ENCODE measurements at places on chromosomes 7 and 10.
A peak's percentile ranks its signal among the peaks of the same experiment; 100 is the strongest.

- no peak for DNase-seq
Observed at GRCh38 chr7:158406801-158407200, 180.8 kb downstream of the PTPRN2 start.

GRCh38 chr7:97025983-97026714, 1.5 kb upstream of the DLX5 start:
- DNase-seq: no peak

DNA sequence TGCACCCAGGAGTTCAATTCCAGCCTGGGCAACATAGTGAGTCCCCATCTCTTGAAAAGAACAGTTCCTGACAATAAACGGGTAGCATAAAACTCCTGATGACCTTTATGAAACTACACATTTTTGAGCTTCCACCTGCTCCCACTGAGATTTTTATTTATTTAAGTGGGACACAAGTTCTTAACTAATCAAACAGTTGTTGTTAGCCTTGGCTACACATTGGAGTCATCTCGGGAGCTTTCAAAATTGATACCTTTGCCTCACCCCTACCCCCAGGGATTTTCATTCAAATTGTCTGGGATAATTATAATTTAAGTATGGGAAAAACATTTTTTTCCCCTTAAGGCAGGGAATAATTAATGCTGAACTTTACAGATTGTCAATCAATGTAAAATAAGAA, 39.3 kb downstream of the MALSU1 start:
- no peak for DNase-seq

DNA sequence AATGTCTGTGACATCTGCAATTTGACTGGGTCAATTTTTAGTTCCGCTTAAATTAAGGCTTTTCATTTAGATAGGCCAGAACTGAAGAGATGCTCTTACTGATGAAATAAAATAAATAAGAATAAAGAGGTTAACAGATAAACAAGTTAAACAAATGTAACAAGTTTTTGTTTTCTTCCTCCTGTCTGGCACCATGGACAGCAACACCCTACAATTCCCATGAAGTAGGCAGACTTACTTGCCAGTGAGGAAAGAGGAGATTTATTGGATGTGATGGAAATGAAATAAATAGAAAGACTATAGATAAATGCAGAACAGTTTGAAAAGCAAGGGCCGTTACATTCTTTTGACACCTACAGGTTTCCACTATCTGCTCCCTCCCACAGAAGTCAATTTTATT, 118.5 kb downstream of the AMPH start:
- no peak for DNase-seq

DNA sequence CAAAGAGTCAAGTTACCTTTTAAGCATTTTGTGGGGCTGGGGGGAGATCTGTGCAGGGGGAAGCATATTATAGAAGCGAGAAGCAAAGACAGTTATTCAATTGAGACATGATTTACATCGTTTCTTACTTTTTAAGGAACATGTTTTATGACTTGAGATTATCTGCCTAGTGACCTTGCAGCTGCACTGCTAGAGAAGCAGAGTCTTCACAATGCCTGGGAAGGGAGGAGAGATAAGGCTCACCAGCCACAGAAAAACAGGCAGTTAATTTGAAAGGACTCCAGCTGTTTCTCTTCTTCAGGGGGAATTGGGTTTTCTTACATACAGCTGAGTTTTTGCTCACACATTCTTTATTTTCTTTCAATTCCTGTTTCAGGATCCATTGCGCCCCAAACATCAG, 31.0 kb downstream of the PHYH start:
- DNase-seq: no peak

- DNase-seq: peak; percentile 21
Observed at GRCh38 chr7:111168182-111168581, 77.3 kb downstream of the LRRN3 start.

DNA sequence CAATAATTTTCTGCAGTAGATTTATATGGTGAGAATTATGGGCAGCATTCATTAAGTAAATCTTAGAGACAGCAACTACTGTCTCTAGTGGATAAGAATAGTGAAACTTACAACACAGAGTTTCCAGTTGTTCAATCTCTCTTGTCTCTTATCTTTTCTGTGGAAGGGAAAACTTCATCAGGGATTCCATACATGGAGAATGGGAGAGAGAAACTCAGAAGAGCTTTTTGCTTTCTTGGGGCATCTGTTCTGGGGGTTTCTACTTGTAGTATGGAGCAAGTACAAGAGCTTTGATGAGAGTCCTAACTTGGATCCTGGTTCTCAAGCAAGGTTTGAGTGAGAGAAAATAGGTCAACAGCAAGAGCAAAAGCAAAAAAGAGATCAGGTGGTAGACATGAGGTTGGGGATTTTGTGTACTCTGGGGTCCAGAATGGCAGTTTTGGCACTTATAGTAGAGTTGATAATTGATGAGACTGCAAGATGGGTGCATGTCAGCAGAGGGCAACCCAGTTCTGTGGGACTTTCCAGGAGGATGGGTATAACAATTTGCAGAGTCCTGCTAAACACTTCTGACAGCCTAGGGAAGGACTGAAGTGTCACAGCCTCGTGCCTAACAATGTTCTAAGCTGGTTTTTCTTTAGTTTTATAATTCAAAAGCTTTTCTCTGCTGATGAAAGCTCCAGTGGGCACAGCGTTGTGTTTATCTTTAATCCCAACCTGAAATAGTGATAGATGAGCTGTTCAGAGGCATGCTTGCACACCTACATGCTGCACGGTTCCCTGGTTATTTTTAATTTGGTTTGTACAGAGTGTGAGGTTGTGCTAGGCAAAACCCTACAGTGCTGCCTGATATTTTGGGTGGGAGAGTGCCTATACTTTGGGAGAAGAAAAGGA, 32.0 kb upstream of the STRIP2 start:
- DNase-seq: no peak

DNA sequence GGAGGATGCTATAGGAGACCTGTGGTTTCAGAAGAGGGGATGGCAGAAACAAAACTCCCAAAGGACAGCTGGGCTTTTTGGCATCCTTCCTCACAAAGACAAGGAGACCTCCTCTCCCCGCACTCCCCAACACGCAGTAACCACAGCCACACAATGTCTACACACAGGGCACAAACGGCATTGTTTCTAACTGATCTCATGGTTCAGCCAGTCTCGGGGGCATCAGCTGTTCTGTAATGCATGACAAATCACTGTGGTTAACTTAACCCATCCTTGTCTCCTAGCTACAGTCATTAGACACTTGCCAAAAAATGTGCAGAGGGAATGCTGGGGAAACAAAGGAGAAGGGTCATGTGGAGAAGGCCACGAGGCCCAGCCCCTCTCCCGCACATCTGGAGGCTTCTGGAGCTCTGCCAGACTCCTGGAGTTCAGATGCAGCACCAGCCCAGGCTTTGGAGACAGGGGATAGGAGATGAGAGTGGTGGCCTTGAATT, 7.6 kb upstream of the ADAMTS14 start:
- DNase-seq: no peak

DNA sequence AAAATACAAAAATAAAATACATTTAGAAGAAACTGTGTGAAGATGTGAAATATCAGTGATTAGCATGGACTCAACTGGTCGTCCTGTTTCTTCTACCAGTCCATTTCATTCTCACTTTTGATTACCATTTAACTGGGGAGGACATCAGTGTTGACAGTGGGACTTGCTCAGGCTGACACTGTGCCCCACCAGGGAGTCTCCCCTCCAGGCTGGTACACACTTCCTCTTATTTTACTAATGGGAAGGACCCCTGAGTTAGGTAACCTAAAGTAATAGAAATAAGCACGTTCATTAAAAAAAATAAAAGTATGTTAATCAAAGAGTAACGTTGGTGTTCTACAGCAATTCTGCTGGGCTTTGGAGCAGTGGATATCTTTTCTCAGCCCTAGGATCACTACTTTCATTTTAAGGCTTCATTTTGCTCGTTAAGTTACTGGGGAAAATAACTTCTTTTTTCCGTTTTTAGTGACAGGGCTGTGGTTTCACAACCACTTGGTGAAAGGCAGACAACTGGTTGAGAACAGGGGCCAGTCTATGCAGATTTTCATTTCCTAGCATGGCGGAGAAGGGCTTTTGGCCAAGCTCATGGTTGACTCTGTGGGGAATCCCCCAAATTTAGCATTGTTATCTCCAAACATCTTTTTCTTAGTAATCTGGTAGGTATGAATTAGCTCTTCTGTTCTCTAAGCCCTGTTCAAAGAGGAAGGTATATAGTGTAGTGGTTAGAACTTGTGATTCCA, 2.1 kb downstream of the SNX10 start:
- no peak for DNase-seq

DNA sequence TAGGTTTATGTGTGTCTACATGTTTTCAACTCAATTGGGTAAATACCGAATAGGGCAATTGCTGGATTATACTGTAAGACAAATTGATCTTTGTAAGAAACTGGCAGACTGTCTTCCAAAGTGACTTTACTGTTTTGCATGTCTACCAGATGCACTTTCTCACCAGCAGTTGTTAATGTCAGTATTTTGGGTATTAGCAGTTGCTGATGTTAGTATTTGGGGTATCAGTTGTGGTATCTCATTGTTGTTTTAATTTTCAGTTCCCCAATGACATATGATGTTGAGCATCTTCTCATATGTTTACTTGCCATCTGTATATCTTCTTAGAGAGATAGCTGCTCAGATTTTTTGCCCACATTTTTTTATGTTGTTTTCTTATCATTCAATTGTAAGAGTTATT, 10.6 kb downstream of the PDE6C start:
- no peak for DNase-seq

DNA sequence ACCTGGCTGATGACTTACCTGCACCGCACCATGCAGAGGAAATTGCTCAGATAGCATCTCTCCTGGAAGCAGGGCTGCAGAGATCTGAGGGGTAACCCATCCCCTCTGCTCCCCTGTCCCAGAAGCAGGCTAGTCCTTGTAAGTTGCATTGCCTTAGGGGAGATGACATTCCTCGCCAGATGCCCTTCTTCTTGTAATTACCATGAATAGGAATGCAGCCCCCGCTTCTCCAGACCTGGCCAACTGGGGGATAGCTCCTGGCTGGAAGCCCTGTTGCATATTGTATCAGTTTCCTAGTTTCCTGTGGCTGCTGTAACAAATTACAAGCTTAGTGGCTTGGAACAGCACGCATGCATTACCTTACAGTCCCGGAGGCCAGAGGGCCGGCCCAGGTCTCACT, 47.5 kb upstream of the EN2 start:
- no peak for DNase-seq

DNA sequence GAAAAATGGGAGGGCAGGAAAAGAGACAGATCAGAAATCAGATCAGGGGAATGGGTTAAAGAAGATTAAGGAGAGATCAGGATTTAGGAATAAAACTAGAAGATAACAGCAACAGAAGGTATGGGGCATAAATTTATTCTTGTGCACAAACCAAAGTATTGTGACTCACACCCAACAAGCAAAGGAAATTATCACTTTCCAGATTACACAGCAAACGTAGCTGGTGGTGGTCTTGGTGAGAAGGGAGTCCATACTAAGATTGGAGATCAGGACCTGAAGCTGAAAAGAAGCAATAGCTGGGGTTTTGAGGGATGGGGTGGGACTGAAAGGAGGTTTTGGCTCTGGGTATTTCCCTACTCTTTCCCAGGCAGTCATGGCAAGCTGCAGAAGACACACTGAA, 3.5 kb upstream of the MYOZ1 start:
- no peak for DNase-seq

GRCh38 chr7:127949769-127950222, 81.4 kb downstream of the LRRC4 start:
- DNase-seq: no peak

DNA sequence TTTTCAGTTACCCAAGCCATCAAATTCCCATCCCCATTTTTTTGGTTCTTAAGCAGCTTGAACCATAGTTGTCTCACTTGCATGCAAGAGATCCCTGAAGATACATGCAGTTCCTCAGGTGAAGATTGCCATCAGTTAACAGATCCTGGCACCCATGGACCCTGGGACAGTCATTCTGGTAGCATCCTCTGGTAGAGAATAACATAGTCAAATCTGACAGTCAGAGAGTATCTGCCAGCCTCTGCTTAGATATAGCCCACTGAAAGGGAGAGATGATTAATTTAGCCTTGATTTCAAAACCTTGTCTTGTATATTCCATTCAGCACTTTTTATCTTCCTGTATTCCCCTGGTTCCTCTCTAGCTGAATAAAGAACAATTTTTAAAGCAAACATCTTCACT, 280.4 kb downstream of the KCNMA1 start:
- DNase-seq: no peak

DNA sequence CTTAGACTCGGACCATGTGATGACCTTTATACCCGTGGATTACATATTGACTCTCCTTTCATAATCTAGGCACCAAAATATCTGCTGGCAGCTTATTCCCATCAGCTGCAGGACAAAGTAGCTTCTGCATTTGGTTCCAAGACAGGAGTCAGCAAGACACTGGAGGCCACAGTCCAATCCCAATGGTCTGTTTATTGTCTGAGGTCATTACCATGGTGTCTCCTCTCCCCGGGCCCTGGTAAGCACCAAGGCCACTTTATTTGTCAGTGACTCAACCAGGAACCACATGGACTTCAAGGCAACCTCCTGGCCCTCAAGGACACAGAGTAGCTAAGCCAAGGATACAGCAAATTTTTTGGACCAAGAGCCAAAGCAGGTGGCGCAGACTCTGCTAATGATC, 36.1 kb downstream of the KCNMA1 start:
- DNase-seq: no peak

DNA sequence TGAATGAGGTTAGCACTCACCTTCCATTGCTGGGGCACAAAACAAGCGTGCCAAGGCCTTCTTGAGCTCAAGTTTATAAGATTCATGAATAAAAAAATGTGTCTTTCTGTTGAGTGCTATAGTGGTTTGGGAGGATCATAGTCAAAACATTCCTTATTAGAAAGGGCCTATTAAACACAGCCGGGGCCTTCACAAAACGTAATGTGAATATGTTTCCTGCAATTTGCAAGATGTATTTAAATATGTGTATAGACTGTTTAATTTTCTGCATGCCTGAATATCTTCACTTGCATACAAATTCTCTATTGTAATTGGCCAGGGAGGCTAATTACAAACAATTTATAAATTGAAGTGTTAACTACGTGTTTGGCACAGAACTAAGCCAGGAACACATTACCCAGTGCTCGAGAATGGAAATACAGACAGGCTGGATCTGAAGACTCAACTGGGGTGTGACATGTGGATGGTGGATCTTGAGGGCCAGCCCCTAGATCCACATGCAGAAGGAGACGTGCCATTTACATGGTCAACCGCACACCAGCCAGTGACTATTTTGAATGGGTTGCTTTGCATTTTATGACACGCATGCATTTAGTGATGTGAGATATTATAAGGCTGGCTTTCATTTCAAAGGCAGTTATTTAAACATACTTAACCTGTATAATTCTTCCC, 31.3 kb downstream of the LYZL2 start:
- DNase-seq: no peak

GRCh38 chr7:45221896-45222604, 64.5 kb downstream of the RAMP3 start:
- no peak for DNase-seq

- DNase-seq: no peak
Observed at GRCh38 chr10:29204070-29204800, 84.6 kb upstream of the LYZL1 start.

DNA sequence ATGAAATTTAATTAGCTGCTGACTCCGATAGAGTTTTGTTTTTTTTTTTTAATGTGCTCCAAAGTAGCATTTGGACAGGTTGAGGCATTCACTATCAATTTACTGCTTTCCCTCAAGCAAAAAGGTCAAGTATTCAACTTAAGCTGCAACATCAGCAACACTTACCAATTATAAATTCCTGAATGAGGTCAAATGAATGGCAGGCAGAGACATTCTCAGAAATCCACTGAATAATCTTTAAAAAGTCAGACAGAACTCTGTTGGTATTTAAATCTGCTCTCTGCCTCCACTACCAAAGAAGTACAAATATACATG, 62.8 kb downstream of the GSAP start:
- no peak for DNase-seq
